ENCODE measurements at places on chromosomes 2 and 18.

DNA sequence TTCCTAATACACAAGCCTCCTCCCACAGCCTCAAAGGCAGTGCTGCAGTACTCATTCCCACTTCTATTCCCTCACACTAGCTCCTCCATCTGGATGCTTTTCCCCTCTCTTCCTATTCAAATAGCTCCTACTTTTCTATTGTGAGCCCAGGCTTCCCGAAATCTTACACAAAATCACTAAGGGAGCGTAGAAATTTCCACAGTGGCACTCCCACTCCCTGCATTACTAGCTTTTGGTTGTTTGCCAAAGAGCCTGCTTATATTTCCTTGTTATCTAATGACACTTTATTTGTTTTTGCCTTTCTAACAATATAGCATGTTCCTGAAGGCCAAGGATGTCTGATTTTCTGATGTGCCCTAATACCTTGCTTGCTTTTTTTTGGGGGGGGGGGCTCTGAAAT, 10.9 kb downstream of the EPAS1 start:
- no peak for DNase-seq

DNA sequence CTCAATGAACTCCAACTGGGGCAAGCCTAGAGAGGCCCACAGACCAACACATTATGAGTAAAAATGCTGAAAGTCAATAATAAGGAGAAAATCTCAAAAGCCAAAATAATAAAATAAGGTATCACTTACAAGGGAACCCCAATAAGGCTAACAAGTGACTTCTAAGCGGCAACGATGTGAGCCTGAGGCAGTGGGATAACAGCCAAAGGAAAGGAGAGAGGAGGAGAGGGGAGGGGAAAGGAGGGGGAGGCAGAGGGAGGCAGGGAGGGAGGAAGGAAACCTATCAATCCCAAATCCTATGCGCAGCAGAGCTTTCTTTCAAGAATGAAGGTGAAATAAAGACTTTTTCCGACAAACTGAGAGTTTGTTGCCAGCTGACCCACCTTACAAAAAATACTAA, 6.0 kb upstream of the NFATC1 start:
- no peak for DNase-seq

- no peak for DNase-seq
These were observed 662.4 kb downstream of the GALR1 start for GRCh38 chr18:77911971-77912605.

DNA sequence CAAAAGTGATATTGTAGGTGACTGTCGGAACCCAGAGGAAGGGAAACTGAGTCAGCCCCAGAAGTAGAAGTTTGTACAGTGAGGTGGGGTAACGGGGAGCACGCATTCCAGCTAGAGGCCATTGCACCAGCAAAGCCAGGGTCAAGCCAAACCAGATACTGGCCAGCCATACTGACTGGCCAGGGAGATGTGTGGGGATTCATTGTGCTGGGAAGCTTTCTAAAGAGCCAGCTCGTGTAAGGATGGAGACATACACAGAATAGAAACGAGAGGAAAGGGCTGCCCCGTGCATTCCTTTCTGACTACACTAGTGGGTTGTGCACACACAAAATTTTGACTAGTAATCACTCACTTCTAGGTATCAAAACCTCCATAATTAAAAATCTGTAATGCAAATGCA, 175.3 kb upstream of the PID1 start:
- no peak for DNase-seq

DNA sequence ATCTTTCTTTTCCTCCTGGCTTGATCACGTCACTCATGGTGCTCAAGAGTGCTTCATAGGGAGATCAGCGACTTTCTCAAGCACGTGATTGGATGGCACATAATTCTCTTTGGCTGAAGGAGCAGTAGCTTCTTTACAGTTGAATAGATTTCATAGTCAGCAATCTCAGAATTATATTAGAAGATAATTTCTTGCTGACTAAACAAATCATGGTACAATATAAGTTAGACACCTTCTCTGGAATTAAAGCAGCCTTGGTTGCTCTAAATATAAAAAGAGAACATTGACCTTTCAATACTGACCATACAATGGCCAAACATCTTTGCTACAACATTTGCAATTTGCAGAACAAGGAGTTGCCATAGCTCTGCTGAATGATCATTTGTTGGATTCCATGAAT, 238.5 kb upstream of the CHST9 start:
- no peak for DNase-seq

GRCh38 chr2:96656540-96656939, 14.0 kb downstream of the FER1L5 start:
- DNase-seq, result no peak

GRCh38 chr18:21393986-21394385, 152.0 kb downstream of the GREB1L start:
- no peak for DNase-seq

DNA sequence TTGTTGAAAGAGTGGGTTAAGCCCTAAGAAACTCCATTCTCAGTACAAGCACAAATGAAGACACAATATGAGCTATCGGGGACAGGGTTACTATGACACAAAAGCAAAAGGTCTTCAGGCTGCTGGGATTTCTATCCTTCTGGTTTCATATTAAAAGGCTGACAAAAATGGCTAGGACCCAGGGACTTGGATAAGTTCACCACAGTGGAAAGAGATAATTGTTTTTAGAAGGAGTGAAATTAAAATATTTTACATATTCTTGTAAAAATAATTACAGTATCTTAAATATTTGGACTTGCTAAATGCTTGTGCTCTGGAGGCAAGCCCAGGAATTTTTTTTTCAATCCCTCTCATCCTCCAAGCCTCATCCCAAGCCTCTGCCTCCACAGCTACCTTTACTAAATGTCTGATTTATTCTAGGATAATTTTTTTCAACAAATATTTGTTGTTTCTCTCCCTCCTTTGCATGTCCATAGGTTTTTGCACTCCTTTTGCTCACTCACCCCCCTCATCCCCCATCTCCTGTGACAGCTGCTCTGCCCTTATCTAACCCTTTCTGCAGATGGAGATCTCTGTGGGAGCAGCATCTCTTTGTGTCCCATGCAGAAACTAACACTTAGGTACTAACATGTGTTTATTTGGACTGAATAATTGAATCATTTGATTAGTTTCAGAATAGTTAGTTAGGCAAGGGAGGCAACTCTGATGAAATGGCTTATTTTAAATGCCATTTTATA, 47.8 kb upstream of the NABP1 start:
- DNase-seq, result no peak

DNA sequence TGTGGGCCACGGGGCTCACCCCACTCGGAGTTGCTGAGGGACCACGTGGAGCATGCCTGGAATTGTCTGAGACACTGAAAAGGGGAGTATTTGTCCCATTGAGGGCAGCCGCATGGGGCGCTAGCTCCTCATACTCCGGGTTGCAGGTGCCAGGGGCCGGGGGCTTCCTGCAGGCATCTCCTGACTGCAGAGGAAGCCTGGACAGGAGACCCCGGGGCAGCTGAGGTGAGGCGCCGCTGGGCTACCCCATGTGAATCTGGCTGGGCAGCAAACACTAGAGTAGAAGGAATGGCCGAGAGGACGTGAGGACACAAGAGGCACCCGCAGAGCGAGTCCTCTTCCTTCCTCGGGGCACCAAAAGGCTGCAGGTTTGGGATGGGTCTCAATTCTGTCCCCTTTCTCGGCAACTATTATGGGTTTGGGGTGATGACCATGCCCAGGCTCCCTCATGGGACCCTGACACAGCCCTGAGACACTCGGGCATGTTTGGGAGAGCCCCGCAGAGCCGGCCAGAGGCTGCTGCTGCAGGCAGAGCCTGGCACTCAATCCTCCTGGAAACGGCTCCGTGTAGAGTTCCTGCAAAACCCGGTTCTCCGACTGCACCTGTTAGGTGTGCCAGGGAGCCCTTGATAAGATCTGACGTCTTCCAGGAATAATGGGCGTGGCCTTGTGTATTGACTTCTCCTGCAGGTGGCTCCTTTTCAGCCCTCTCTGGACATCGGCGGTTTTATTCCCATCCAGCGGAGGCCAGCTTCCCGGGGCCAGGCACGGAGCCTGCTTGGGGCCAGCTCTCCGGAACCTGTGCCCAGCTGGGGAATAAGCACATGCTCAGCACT, 77.0 kb downstream of the CTIF start:
- no peak for DNase-seq

- DNase-seq, result no peak
These were observed 152.7 kb upstream of the NT5C1B start for GRCh38 chr2:18741895-18742732.

DNA sequence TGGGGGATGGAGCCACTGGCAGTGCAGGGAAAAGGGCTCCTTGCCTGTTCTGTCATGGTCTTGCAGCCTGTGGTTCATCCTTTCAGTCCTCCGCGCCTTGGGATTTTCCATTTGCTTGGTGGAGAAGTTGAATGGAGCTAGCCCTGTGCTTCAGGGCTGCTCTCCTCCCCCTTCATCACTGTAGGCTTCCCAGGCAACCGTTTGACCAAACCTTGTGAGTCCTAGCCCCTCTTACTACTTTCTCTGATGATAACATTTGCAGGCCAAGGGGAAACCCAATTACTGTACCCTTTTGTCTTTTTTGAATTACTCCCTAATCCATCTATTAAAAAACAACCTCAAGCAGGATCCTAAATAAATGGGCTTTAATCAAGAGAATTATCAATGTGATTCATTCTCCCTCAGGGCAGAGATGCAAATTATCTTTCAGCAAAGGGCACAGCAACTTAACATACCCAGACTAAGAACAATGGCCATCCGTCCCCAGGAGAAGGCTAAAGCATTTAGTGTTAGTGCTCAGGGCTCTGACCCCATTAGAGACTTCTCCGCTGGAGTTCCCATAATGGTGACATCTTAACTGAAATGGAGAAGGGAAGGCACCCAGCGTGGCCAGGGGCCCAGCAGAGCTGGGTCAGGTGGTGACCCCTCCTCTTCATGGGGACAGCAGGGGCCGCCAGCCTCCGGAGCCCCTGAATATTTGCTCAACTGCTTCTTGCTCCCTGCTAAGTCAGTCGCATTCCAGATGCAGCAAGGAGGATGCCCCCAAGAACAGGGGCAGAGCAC, 40.7 kb downstream of the RHOB start:
- no peak for DNase-seq

DNA sequence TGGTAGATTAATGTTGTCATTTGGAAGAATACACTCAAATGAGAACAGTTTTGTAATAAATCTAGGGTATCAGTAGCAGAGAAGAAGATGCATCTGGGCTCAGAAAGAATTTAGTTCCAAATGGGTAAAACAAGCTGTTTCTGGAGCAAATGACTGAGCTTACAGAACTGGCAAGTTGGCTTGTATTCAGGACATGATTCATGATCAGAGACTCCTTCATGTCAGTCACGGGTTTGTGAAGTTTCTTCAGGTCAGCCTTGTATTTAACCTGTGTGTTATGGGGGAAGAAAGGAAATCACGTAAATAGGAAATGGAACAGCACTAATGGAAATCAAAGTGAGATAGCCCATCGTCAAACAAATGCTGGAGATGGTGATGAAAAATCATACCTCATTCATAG, 109.1 kb downstream of the RIF1 start:
- no peak for DNase-seq

- DNase-seq, result no peak
These were observed 41.3 kb downstream of the ZFP36L2 start for GRCh38 chr2:43185146-43185545.

DNA sequence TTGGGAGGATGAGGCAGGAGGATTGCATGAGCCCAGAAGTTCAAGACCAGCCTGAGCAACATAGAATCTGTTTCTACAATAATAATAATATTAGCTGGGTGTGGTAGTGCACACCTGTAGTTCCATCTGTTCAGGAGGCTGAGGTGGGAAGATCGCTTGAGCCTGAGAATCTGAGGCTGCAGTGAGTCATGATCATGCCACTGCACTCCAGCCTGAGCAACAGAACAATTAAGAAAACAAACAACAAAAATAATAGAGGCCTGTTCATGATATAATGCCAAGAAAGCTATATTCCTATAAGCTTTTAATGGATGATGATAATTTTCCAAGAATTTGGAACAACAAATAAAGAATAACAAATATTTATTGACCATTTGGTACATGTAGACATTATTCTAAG, 6.9 kb upstream of the CCBE1 start:
- DNase-seq, result no peak

DNA sequence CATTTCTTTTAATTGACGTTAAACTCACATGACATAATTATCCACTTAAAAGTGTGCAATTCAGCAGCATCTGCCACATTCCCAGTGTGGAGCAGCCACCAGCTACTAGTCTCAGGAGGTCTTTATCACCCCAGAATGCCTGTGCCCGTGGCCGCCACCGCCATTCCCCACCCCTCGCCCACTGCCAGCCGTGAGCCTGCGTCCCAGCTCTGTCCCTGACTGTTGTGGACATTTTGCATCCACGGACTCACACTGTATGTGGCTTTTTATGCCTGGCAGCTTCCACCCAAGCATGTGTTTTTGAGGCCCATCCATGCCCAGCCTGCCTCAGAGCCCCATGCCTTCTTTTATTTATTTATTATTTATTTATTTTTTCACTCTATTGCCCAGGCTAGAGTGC, 9.2 kb downstream of the BOK start:
- DNase-seq, result no peak

DNA sequence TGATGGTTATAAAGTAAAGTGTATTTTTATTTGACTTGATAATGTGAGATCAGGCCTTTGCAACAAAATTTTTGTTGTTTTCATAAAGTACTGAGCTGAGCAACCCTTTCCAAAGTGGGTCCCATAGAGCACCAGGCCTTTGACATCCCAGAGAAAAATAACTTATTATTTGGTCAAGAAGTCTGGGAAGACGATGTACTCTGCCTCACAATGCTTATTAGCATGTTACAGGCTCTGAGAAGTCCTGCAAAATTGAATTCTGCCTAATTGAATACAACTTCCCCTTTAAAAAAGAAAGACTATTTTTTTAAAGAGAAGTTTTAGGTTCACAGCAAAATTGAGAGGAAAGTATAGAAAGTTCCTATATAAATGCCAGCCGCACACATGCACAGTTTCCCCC, 151.5 kb upstream of the TCF4 start:
- no peak for DNase-seq

DNA sequence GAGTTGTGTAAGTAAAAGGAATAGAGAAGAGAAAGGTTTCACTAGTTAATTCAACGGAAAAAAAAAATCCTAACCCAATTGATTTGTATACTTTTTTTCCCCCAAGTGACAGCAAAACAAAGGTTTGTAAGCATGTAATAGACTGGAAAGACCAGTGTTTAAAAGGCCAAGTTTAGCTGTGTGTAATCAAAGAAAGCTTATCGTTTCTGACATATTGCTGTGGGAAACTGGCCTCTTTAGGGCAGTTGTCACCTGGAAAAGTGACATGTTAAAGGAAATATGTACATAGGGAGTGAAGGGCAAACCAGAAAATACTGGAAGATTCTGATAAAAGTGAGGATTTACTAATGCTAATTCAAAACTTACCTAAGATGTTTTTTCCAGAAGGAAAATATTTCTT, 45.9 kb upstream of the EPHA4 start:
- no peak for DNase-seq

DNA sequence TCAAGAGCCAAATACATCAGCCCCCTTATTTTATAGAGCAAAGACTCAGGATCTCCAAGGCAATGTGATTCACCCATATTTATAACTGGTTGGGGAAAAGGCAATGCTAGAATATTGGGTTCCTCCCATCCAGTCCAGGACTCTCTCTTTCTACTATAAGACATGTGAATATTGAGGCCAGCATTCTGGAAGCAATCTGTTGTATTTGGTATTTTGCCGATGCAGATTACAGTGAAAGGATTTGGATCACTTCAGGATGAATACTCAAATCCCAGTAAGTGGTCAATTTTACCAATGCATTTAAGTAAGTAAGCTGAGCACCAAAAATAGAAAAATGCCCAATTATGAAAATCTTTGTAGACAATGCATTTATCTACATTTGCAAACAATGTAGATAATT, 1834.7 kb upstream of the PIK3C3 start:
- DNase-seq, result no peak
